Naive thymus-derived CD8-positive, alpha-beta T cell (primary cell): ENCODE measurements at places on chromosomes 12 and 14.

DNA sequence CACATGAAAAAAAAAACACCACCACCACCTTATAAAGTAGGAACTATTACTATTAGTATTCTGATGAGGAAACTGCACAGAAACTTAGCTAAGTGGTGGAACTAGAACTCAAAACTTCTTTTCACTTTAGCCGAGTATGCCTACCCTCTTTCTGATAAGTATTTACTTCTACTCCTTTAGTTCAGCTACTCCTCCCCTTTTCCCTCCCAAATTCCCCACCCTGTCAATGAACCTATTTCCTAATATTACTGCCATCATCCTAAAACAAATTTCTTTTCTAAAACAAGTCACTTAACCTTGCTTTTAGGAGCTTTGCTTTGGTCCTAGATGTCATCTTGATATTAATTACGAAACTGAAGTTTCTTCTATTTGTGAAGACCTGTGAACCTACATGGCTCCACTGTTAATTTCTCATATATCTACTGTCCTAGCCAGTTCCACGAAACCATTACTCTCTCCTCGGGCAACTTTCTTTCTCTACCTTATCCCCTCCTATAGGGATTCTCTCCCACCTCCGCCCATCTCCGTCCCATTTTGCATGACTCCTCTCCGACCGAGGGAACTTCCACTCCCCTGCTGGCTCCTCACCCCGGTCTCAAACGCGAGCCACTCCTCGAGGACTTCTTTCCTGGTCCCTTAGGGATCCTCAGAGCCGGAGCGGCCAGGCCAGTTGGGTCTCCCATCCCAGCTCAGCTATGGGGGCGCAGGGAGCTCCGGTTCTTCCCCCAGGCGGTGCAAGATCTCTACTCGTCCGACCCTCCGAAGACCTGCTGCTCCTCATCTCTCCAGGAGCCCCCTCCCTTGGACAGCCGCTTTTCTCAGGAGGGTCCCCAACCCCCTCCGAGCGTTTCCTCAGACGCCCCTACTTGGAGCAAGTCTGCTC, 1.1 kb downstream of the NUMB start:
- peak; percentile 20 for DNase-seq

- no peak for DNase-seq
Observed at GRCh38 chr14:22383515-22384166, 205.4 kb downstream of the DAD1 start.

DNA sequence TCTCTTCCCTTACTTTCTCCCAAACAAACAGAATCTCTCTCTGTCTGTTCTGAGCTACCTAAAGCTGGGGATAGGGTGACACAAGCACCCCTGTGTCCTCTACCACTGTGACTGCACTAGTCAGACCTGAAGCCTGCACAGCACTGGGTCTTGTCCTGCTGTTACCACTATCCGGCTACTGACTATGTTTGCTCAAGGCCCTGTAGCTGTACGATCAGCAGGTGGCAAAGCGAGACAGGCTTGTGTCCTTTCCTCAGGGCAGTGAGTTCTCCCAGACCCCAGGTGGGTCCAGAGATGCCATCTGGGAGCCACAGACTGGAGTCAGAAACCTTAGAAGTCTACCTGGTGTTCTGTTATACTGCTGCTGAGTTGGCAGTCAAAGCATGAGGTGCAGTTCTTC, 116.4 kb downstream of the NUBPL start:
- DNase-seq: no peak

DNA sequence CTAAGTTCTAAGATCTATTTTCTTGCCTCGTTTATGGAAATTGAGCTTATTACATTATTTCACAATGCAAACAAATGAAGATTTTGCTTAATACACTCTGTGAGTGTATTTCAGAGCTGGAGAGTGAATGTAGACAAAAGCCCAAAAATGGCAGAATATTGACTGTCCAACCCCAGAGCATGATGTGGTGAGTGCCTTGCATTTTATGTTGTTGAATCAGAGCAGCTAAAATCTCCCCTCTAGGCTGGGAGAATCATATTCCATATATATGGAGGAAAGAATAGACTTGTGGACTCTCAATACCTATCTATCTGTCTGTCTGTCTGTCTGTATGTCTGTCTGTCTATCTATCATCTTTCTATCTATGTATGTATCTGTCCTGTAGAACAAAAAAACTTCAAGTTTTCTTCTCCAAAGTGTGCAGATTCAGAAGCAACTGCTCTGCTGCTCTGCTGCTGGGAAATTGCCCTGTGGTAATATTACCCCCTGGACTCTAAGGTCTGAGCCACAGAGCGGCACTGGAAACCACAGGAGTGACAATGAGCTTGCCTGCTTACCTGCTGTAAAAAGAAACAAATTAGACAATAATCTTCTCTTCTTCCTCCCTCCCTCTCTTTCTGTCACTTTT, 209.4 kb upstream of the PRICKLE1 start:
- no peak for DNase-seq

DNA sequence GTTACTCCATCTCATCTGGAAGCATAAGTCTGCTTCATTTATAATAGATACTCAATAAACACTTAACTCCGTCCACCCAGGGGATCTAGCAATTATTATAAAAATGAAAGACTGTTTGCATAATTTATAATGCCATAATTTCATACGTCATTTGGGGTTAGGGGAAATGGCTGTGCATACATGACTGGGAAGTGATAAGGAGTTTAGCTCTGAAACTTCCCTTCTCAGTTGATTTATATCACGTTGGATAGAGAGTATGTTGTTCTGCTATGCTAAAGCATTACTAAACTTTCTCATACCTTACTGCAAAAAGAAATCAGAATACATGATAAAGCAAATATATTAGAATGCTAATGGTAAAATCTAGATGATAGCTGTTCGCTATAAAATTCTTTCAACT, 90.4 kb upstream of the DYNC1H1 start:
- no peak for DNase-seq

DNA sequence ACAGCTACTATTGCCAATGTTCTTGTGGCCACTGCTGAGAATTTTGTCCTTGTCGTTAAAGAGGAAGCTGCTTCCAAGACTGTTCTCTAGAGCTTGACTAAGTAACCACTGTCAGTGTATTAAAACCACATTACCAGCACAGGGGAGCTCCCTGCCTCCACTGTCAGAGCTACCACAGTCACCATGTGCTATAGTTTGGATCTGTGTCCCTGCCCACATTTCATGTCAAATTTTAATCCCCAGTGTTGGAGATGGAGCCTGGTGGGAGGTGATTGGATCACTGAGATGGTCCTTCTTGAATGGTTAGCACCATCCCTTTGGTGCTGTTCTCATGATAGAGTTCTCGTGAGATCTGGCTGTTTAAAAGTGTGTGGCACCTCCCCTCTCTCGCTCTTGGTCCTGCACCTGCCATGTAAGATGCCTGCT, 23.2 kb upstream of the RAP1B start:
- peak; percentile 58 for DNase-seq

DNA sequence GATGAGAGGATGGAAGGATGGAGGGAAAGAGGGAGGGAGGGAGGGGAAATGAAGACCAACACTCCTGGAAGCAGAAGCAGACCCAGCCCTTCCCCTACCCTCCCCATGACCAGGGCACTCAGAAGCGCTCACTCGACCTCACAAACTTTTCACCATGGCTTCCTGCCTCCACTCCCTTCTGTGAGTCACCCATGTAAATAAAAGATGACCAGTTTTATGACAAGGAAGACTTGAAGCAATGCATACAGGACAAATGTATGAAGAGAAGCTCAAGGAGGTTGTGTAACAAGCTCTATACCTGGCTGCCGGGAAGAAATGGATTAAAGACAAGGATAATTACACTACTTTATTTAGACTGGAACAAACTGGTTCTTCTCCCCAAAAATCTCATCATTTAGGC, 63.8 kb downstream of the CDC42BPB start:
- no peak for DNase-seq

GRCh38 chr14:91103116-91103515, 10.8 kb upstream of the DGLUCY start:
- DNase-seq: no peak

- DNase-seq: no peak
Observed at GRCh38 chr12:111494676-111495075, 89.0 kb downstream of the SH2B3 start.

DNA sequence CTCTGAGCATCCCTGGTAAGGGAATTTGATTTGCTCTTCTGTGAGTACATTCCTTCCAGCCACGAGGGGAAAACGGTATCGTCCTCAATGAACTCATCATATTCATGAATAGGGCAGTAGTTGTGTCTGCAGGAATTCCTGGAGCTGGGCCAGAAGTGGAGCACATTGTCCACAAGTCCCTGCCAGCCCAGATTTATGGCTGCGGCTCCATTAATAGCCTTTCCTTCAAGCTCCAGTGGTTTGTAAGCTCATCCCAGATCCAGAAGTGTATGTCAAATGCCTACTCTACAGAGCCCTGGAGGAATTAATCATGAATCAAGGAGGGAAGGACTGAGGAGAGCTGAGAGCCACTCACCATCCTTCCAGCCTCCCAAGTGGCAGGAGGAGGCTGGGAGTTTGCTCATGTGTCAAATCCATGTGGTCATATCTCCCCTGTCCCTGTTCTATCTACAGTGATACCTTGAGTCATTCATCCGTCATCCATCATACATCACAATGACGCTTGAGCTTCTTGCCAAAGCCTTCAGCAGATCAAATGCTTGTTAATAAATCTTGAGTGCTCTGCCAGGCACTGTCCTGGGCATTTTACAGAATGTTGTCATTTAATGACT, 65.5 kb downstream of the SVOP start:
- no peak for DNase-seq

- no peak for DNase-seq
Observed at GRCh38 chr12:60863421-60863820, 1267.6 kb downstream of the SLC16A7 start.

- DNase-seq: no peak
Observed at GRCh38 chr14:50792051-50792477, 38.9 kb downstream of the NIN start.

GRCh38 chr14:99118946-99119345, 153.1 kb downstream of the BCL11B start:
- DNase-seq: no peak

DNA sequence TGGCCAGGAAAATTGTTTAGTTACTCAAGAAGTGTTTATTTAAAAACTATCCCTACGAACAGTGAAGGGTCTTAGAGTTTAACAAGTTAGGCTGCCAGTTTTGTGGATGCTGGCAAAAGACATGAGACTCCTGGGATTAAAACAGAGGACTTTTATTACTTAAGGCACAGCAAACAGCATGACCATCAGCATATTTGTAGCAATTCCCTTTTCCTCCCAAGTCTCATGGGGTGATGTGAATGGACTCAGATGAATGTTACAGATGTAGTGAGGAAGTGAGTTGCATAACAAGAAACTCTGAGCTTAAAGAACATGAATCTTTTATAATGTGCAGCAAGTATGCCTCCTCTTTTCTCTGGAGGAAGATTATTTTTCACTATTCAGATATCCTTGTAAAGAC, 695.8 kb downstream of the RPS29 start:
- no peak for DNase-seq

GRCh38 chr12:114687802-114688201, 3.8 kb upstream of the TBX3 start:
- DNase-seq: no peak

DNA sequence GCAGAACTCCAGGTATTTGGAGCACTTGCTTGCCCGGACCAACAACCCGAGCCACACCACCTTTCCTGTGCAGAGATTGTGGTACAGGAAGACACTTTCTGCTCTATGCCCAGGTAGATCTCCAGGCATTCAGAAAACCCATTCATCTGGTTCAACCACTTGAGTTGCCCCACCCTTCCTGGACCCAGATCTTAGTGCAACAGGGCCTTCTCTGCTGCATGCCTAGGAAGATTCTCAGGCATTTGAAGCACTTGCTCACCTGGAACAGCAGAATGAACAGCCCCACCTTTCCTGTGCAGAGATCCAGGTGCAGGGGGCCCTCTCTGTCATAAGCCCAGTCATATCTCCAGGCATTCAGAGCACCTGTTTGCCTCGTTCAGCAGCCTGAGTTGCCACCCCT, 412.8 kb upstream of the MGAT4C start:
- DNase-seq: no peak

DNA sequence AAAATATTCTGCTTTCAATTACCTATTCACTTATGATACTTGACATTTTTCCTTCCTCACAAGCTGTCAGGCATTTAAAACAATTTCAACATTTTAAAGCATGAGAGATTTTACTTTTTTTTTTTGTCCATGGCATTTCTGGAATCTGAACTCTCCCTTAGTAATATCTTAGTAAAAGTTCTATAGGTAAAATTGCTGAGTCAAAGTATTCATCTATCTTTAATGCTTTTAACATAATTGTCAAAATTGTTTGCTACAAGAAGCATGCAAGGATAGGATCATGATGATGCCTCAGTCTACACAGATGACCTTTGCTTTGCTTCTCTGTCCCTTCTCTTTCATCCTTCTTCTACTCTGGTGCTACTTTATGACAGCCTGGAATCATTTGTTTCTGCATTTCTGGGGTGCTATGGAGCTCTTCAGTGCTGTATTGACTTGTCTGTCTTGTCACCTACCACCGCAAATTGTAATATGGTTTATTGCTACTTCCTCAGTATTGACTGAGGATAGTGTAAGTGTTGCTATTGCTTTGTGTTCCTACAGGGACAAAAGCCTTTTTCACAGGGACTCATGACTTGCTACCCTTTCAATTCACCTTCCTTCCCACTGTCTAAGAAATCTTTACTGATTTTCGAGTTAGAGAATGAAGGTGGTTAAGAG, 589.8 kb upstream of the ATP2B1 start:
- no peak for DNase-seq

DNA sequence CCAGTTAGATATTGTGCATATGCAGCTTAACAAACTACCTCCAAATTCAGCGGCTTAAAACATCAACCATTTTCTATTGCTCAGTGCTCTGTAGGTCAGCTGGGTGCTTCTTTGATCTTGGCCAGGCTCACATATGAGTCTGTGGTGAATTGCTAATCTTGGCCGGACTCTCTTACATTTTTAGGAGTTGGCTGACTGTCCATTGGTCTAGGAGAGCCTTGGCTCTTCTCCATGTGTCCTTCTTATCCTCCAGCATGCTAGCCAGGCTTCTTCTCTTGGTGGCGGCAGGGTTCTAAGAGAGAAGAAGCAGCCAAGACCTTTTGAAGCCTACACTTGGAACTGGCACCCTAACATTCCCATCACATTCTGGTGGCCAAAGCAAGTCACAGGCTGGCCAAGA, 174.3 kb upstream of the PWP1 start:
- no peak for DNase-seq

DNA sequence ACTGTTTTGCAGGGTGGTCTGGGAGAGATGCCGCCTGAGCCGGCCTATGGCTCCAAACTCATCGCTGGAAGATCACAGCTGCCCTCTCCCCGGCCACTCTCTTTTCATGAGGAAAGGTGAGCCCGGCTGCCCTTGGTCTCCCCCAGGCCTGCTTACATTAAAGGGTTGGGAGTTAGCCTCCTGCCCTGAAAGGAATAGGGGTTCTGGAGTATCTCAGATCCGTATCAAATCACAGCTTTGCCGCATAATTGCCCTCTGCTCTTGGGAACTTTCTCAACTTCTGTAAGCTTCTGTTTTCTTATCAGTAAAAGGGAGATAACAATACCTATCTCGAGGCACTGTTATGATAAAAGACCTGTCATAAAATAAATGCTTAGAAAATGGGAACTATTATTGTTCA, 17.6 kb downstream of the PHLDA1 start:
- DNase-seq: no peak

- DNase-seq: no peak
Observed at GRCh38 chr12:53495903-53496751, 3.1 kb downstream of the MAP3K12 start.

- DNase-seq: no peak
Observed at GRCh38 chr12:108457734-108458361, 57.2 kb upstream of the FICD start.
